SHP77 (cell line): ENCODE measurements at places on chromosomes 11 and 22.

DNA sequence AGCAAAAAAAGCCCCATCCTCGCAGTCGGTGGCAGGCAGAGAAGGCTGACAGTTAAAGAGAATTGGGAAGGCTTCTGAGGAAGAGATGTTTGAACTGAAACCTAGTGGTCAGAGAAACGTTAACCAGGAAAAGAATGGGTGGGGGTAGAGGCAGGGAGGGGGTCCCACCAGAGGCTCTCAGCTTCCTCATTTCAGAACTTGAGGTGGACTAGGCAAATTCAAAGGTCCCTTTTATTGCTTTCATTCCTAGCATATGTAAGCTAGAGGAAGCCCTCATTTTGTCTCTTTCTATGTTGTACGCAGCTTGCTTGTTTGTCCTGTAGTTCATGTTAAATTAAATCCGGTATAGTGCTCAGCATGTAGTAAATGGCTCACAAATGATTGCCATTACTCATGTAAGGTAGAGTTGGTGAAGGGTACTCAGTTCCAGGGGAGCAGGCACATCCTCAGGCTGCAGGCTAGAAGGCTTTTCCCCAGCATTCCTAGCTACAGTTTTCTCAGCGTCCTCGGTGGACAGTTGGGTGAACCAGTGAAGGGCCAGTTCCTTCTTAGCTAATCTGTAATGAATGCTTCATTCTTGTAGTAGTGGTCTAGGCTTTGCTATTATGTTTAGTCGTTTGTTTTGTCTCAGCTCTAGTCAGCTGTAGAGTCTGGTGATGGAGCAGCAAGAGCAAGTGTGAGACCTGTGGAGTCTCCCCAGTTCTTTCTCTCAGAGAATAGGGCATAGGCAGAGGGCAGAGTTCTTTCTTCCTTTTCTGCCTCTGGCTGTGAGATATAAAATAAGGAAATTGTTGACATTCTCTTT is 58.6 kb downstream of the UVRAG start:
- no peak for DNase-seq

DNA sequence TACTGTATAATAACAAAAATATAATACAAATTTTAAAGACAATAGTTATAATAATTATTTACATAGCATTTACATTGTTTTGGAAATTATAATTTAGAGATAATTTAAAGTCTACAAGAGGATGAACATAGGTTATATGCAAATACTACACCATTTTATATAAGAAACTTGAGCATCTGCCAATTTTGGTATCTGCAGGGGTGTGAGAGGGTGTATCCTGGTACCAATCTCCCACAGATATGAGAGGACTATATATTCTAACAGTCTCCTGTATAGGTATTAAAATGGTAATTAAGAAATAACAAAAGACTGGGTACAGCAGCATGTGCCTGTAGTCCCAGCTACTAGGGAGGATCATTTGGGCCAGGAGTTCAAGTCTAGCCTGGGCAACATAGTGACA is 134.4 kb downstream of the APOL5 start:
- DNase-seq = no peak

DNA sequence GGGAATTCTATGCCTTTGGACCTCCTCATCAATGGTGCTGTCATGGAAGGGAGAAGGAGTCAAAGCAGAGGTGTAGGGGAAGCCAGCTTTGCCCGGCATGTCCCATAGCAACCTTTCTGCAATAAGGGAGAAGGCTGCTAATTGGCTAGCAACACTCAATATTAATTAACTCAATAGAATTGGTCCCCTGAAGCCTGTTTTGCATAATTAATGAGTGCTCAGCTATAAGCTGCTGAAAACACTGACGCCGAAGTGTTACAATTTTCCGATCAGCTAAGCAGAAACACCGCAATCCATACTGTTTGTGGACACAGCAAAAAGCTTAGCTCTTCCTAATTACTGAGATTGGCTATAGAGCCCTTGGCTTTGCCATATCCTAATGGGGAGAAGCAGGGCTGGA is 245.0 kb downstream of the CSNK2A3 start:
- no peak for DNase-seq

DNA sequence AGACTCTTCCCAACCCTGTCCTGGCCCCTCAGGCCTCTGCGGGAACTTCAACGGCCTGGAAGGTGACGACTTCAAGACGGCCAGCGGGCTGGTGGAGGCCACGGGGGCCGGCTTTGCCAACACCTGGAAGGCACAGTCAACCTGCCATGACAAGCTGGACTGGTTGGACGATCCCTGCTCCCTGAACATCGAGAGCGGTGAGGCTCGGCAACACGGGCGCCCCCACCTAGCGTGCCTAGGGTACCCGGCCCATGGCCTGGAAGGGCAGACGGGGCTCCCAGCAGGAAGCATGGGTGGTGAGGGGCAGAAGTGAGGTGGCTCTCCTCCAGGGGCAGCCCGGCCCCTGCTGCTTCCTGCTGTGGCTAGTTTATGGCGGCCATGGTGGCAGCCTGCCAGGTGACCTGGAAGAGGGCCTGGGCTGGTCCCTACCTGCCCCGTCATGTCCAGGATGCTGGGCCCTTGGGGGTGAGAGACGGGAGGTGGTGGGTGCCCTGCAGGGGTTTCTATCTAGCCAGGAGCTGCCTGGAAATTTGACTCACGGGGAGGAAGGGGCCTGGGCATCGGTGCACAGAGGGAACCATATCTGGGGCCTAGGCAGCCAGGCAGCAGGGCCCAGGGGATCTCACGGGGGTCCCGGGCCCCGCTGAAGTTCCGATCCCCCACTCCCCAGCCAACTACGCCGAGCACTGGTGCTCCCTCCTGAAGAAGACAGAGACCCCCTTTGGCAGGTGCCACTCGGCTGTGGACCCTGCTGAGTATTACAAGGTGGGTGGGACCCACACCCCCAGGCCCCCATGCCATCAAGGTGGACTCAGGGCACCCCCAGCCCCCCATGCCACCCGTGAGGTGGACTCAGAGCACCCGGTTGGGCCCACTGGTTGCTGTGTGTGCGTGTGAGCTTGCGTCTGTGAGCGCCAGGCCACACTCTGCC is 9.2 kb downstream of the MUC2 start:
- no peak for DNase-seq

- no peak for DNase-seq
These were observed 15.8 kb upstream of the CHADL start for GRCh38 chr22:41256254-41257253.

DNA sequence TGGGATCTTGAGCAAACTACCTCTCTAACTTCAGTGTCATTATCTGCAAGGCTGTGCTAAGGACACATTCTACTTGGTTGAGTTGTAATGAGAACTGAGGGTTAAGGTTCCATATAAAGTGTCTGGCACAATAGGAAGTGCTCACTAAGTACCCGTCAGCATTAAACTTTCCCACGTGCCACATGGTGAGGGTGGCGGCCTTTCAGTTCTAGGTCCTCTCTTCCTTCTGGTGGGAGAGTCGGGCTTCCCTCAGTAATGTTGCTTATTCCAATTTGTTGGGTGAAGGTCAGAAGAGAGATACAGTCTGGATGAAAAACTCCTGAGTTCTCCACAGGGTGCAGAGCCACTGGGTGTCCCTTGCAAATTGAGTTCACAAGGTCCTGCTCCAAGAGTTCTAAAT is 4.6 kb upstream of the CD6 start:
- DNase-seq = no peak

- DNase-seq = no peak
These were observed 12.5 kb downstream of the PLET1 start for GRCh38 chr11:112248201-112248600.
